ENCODE measurements at places on chromosomes 4 and X.

DNA sequence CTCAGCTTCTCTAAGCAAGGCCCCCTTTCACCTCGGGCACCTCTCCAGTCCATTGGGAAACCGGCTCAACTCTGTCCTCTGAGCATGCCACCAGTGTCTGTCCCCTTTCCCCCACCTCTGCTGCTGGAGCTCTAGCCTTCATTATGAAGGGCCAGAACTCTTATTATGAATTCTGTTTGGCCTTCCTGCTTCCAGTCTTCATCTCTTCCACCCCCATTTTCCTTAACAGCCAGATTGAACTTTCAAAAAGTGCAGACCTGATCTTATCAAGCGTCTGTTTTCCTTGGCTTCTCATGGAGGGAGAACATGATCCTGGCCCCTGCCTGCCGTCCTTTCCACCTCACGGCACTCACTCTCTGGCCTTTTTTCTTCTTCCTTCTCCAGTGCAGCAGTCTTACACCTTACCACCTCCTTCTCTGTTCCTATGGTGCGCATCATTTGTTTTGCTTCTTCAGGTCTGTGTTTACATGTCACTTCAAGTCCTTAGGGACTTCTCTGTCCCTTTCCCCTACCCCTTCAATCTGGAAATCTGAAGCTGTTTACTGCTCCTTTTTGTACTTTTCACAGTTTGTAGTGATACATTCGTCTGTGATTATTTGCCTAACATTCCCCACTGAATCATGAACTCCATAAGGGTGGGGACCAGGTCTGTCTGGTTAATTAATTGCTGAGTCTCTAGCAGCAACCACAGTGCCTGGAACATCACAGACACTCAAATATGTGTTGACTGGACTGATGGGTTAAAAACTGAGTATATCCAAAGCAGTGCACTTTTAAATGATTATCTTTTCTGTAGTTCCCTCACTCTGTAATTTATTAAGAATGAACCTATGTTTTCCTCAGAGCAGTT, 55.8 kb downstream of the FNIP2 start:
- no peak for DNase-seq

GRCh38 chrX:66030505-66031317, 9.2 kb downstream of the VSIG4 start:
- DNase-seq: no peak

DNA sequence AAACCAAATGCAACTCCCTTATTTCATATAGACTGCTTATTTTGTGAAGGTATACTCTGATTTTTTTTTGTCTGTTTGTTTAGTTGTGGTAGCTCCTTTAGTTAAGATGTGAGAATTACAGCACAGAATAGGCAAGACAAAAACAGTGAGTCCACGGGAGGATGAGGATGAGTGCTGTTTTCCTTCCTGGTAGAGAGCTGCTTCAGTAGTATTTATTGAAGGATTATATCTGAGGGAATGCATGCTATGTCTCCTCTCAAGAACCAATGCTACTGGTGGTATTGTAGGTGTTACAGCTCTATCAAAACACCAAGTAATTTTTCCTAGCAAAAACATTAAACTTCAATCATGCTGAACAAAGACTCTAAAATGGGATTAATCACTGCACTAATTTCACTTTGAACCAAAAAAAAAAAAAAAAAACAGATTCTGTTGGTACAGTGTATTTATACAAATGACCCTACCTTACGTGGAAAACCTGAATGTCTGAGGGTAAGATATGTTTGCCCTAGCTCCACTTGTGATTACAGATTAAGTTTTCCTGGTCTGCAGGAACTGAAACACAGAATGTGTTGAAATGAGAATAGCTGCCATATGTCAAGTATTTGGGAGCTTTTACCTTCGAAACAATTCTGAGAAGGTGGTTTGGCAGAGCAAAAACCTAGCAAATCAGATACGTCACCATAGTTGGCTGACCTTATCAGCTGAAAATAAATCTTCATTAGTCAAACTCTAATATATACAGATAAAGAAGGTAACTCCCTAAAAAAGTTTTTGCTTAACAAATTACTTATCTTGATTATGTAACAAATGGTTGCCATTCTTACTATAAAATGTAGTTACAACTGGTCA, 40.3 kb downstream of the PPP3CA start:
- no peak for DNase-seq

DNA sequence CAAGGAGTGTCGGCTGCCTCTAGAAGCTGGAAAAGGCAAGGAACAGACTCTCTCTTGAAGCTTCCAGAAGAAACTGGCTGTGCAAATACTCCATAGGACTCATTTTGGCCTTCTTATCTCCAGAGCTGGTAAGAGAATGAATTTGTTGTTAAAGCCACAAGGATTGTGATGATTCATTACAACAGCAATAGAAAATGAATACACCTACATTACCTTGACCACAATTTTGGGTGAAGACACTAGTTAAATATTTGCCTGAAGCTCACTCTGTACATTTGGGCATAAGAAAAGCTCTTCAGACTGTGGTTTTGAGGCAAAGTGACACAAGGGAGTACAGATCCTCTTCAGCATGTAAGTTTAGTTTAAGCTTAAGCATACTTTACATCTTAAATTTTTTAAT, 134.5 kb upstream of the TLL1 start:
- no peak for DNase-seq

- DNase-seq: no peak
Measured at GRCh38 chr4:5700459-5700858, 7.9 kb downstream of the EVC2 start.

DNA sequence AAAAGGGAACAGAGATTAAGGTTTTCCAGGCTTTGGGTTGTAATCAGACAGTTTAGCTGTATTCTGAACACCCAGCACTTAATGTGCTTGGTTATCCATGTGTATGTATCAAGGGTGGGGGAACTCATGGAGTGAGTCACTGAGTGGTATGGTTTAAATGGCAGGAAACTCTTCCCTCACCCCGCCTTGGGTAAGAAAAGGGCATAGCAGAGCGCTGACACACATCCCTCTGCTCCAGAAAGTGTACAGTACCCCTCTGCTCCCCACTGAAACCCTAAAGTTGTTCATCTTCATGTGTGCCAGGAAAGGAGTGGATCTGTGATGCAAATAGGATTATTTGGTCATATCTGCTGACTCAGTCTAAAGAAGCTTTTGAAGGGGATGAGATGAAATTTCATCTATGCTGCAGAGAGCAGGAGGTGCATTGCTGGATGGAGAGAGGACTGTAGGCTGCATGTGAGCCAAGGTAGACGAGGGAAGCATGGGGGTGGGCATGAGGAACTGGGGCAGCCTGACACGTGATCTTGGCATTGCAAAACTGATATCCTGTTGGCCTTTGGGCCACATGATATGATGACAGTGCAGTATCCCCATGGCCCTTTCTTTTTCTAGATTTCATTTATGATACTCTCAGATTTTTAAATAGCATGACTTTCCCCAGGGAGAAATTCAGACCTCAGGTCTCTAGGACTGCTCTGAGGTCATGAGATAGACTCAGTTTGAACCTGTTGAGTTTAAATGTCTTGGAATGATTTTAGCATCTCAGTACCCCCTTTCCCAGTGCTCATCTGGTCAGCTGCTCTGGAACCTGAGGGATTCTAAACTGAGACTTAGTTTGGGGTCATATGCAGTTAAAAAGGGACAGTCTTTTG, 84.8 kb downstream of the TMEM164 start:
- DNase-seq: no peak

- DNase-seq: no peak
Measured at GRCh38 chr4:112894951-112895350, 154.5 kb upstream of the ANK2 start.

DNA sequence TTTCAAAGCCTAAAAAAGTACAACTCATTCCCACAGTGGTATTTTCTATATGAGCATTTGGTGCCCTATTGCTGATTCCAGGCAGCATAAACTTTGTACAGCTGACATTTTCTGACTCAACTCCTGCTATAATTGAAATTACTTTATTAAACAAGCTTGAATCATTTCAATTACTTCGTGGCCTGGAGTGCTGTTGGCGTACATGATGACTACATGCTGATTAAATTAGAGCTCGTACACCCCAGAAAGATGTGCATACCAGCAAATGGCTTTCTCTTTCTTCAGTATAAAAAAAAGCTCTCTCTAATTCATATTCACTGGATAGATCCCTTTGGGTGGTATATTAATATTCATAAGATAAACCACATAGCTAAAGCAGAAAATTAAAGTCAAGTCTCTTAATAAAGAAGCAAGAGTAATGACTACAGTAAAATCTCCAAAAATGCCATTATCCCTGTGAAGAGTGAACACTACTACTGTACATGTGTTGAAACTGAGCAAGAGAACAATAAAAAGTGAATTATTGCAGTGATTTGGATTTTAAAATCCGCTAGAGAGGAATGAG, 245.0 kb upstream of the IGFBP7 start:
- DNase-seq: no peak

- DNase-seq: no peak
Measured at GRCh38 chr4:155140889-155141288, 67.5 kb upstream of the NPY2R start.

GRCh38 chr4:111717921-111718320, 427.3 kb upstream of the FAM241A start:
- DNase-seq: peak; percentile 7

DNA sequence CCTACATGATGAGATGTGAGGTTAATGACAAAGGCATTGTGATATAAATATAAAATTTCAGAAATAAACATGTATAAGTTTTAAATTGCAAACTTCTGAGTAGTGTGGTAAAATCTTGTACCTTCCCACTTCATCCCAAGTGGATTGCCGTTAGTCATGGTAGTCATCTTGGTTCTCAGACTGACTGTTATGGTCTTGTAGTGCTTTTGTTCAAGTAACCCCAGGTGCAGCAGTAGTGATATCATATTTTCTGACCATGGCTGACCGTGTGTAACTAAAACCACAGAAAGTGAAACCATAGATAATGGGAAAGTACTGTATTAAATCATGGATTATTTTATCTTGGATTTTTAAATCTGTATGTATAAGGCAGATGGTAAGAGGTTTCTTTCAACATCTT, 74.8 kb upstream of the SLIT2 start:
- DNase-seq: no peak

GRCh38 chrX:1249101-1249887, 19.3 kb upstream of the CSF2RA start:
- peak; percentile 76 for DNase-seq

DNA sequence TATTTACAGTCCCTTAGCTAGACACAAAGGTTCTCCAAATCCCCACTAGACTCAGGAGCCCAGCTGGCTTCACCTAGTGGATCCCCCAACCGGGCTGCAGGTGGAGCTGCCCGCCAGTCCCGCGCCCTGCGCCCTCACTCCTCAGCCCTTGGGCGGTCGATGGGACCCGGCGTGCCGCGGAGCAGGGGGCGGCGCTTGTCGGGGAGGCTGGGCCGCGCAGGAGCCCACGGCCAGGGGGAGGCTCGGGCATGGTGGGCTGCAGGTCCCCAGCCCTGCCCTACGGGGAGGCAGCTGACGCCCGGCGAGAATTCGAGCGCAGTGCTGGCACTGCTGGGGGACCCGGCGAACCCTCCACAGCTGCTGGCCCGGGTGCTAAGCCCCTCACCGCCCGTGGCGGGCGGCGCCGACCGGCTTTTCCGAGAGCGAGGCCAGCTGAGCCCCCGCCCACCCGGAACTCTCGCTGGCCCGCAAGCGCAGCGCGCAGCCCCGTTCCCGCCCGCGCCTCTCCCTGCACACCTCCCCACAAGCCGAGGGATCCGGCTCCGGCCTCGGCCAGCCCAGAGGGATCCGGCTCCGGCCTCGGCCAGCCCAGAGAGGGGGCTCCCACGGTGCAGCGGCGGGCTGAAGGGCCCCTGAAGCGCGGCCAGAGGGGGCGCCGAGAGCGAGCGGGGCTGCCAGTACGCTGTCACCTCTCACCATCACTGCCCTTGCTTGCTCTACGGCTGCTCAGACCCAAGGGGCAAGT, 39.4 kb downstream of the WFS1 start:
- DNase-seq: no peak

GRCh38 chr4:76011700-76012387, 4.5 kb upstream of the CXCL9 start:
- DNase-seq: peak; percentile 43
